Tibial nerve (tissue), 4 donors: ENCODE measurements at places on chromosomes 11 and 22.
A peak's percentile ranks its signal among the peaks of the same experiment; 100 is the strongest.

DNA sequence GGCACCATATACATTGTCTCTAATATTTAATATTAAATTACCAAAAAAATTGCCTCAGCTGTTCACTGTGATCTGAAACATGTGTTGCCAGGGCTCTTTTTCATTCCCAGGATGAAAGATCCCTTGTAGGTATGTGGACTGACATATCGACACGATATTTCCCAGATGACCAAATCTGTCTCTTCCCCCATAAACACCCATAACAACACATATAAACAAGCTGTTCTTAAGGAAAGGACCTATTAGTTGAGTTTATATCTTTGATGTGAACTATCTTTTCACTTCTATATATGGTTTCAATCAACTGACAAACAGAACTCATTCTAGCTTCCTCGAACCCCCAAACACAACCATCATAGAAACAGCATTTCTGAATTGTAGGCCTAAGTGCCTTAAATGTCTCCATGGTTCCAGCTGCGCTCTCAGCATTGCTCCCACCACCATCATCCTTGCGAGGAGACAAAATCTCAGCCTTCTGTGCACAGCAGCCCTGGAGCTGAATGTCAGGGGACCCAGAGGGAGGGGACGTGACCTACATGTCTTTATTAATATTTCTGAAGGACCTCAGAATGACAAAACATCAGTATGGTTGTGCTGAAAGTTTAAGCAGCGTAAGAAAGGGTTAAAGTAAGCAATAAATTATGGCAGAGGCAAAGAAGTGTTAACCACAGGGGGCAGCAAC is 67.0 kb downstream of the ETS1 start:
- H3K27ac ChIP-seq, result peak overlapping the region; percentile 96
- no peaks in the 10 kb centered on the region for H3K36me3 ChIP-seq
- peak overlapping the region; percentile 96 for H3K4me3 ChIP-seq
- no peaks in the 10 kb centered on the region for H3K27me3 ChIP-seq
- H3K4me1 ChIP-seq, result peaks cover 51% of the 10 kb centered on the region

- no peak for DNase-seq
- peaks cover 26% of the 10 kb centered on the region for H3K36me3 ChIP-seq
- H3K4me3 ChIP-seq, result no peak overlapping the region
- H3K27ac ChIP-seq, result no peak overlapping the region
These were observed 4.2 kb downstream of the ARHGAP1 start for GRCh38 chr11:46696212-46696558.

DNA sequence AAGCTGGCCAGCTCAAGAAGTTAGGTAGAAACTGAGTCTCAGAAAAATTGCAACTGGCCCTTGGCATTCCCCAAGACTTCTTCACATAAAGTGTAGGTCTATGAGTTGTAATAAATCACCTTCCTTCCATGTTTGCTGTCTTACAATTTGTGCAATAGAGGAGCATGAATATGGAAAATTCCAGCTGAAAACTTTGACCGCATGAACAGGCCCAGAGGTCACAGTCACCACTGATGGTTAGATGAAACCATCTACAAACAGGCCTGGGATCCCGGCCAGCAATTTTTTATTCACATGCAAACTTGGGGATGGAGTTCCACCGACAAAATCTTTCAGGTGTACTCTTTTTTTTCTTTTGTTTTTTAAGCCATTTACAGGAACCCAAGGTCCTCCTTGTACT is 88.1 kb downstream of the SERGEF start:
- no peak overlapping the region for H3K27ac ChIP-seq
- DNase-seq, result no peak
- H3K36me3 ChIP-seq, result no peaks in the 10 kb centered on the region
- H3K4me1 ChIP-seq, result no peaks in the 10 kb centered on the region
- H3K27me3 ChIP-seq, result no peaks in the 10 kb centered on the region

GRCh38 chr11:73395297-73396208 is 19.4 kb downstream of the RELT start:
- peaks cover 3% of the 10 kb centered on the region for H3K36me3 ChIP-seq
- no peaks in the 10 kb centered on the region for H3K27me3 ChIP-seq
- H3K4me1 ChIP-seq, result peaks cover 7% of the 10 kb centered on the region
- H3K4me3 ChIP-seq, result no peak overlapping the region

GRCh38 chr11:130034236-130034635 is 31.6 kb upstream of the PRDM10 start:
- H3K4me3 ChIP-seq, result no peak overlapping the region
- H3K4me1 ChIP-seq, result no peaks in the 10 kb centered on the region
- no peaks in the 10 kb centered on the region for H3K27me3 ChIP-seq
- no peak overlapping the region for H3K27ac ChIP-seq

DNA sequence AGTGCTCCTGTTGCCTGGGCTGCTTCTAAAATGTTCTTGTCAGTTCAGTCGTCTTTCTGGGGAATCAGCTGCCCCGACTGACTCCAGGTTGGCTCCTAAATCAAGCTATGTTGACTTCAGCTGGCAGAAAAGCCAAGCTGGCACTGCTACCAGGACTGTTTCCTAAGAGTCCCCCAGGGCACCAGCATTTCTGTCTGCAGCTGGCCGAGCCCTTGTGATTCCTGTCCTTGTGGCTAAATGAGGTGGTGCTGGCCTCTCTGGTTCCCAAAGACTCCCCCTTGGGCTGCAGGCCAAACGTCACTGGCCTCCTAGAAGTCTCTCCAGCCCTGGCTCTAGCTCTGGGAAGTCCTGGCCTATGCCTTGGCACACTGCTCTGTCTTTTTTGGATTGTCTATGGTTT is 31.1 kb downstream of the GRAMD1B start:
- no peak overlapping the region for H3K27ac ChIP-seq
- H3K36me3 ChIP-seq, result no peaks in the 10 kb centered on the region
- H3K4me1 ChIP-seq, result no peaks in the 10 kb centered on the region
- no peak for DNase-seq
- no peaks in the 10 kb centered on the region for H3K27me3 ChIP-seq

GRCh38 chr22:18977824-18978425 is 41.8 kb upstream of the PRODH start:
- no peaks in the 10 kb centered on the region for H3K27me3 ChIP-seq
- H3K36me3 ChIP-seq, result no peaks in the 10 kb centered on the region
- H3K27ac ChIP-seq, result no peak overlapping the region
- DNase-seq, result no peak
- H3K4me1 ChIP-seq, result no peaks in the 10 kb centered on the region
- no peak overlapping the region for H3K4me3 ChIP-seq

DNA sequence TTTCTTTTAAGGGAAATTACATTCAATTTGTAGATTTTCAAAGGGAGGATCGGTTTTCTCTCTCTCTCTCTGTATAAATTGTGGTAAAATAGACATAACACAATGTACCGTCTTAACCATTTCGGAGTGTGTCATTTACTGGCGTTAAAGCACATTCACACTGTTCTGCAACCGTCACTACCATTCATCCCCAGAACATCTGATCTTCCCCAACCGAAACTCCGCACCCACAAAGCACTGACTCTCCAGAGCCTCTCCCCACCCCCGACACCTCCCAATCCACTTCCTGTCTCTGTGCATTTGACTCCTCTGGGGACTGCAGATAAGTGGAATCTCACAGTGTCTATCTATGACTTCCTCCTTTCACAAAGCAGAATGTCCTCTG is 15.9 kb upstream of the GRAMD4 start:
- no peak overlapping the region for H3K27ac ChIP-seq
- DNase-seq, result peak; percentile 33
- H3K36me3 ChIP-seq, result no peaks in the 10 kb centered on the region
- no peaks in the 10 kb centered on the region for H3K4me1 ChIP-seq

DNA sequence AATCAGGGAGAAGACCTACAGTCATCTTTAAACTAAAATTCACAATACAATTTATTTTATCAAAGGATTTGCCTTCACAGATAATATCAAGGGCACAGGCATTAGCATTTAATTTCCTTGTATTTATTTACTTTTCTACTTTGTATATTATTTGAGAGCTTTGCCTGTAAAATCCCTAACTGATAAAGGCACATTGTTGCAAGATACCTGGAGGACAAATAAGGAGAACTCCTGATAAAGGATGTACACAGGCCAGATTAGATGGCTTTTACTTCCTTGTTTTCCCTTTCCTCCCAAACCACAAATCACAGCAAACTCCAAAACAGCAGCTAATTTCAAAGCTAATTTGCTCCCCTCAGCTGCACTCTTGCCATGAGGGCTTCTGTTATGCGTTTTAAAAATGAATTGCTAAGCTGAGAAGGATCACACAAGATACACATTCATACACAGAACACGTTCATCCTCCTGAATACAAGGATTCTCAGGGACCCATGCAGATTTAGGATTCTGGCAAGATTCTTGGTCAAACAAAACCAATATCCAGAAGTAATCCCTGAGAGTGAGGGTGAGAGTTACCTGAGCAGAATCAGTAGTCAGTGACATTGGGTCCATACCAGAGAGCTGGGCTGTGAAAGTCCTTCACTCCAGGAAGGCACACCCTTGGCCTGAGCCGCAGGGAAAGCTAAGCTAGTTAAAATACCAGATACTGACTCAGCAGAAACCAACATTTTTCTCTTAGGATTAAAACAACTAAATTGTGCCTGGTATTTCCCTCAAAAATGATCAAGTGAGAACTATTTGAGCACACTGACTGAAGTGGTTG is 100.3 kb upstream of the CLPB start:
- H3K36me3 ChIP-seq, result no peaks in the 10 kb centered on the region
- no peak for DNase-seq
- peaks cover under 1% of the 10 kb centered on the region for H3K27me3 ChIP-seq
- H3K27ac ChIP-seq, result no peak overlapping the region
- H3K4me1 ChIP-seq, result no peaks in the 10 kb centered on the region

GRCh38 chr22:24326266-24326665 is 55.6 kb downstream of the SPECC1L start:
- no peak for DNase-seq
- H3K4me3 ChIP-seq, result no peak overlapping the region
- no peaks in the 10 kb centered on the region for H3K4me1 ChIP-seq
- H3K27me3 ChIP-seq, result no peaks in the 10 kb centered on the region
- peaks cover 2% of the 10 kb centered on the region for H3K36me3 ChIP-seq
- H3K27ac ChIP-seq, result no peak overlapping the region

DNA sequence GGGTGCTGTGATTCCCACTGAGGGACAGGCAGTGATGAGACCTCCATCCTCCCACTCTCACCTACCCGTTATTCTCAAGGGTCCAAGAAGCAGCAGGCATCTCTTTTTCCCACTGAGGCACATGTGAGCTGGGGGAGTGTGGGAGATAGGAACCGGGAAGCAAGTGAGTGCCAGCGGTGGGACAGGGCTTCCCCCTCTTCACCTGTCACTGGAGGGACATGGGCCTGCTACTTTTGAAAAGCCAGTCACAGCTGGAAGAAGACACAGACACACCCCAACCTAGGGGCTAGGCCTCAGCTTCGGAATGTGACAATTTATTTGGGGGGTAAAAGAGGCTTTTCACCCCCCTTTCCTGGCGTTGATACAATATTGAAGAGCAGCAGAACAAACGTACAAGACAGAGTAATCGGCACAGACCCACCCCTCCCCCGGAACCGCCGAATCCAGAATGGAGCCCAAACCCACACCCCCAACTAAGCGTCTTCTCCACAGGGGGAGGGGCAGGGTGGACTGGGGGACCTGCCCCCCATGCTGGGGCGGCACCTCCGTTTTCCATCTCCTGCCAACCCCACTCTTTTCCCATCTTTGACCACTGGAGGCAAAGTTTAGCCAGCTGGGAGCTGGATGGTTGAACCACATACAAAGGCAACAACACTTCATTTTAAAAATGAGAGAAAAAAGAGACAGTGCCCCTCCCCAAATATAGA is 10.7 kb downstream of the CBX6 start:
- no peak overlapping the region for H3K27ac ChIP-seq
- no peak for DNase-seq
- peaks cover 31% of the 10 kb centered on the region for H3K4me1 ChIP-seq

- no peaks in the 10 kb centered on the region for H3K27me3 ChIP-seq
- H3K4me3 ChIP-seq, result no peak overlapping the region
- H3K4me1 ChIP-seq, result no peaks in the 10 kb centered on the region
These were observed 461.6 kb downstream of the BUD13 start for GRCh38 chr11:116311206-116311605.
